ENCODE measurements at places on chromosomes 16 and 17.
A peak's percentile ranks its signal among the peaks of the same experiment; 100 is the strongest.

- DNase-seq = no peak
Observed at GRCh38 chr16:929227-930073, 41.3 kb downstream of the LMF1 start.

DNA sequence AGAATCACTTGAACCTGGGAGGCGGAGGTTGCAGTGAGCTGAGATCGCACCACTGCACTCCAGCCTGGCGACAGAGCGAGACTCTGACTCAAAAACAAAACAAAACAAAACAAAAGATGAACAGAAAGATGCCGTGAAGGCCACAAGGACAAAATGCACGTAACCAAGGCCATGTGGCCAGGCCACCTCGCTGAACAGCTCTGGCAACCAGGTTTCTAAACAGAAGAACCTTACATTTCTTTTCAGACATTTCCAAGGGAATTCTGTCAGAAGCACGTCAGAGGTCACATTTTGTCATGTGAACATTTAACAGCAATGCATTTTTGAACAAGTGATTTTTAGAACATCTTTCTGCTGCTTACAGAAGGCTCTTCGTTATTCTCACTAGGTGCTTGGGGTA is 28.8 kb downstream of the USP22 start:
- DNase-seq = no peak

DNA sequence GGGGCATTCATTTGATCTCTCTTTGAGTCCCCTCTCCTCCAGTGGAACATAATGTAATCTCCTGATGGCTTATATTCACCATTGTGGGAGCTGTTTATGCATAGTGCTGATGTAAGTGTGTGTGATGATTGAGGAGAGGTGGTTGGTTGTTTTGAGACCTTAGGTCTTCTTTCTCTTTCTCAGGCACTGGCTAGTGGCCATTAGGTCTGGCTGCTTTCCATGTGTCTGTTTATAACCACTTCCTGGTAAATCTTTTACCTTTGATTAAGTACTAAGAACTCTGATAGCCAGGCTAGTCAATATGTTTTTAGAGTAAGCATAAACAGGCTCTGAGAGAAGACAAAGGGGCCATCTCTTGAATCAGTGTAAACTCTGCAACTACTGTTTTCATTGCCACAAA is 27.9 kb downstream of the VAT1L start:
- DNase-seq = no peak

GRCh38 chr16:55900616-55901393 is 25.6 kb upstream of the CES5A start:
- no peak for DNase-seq

DNA sequence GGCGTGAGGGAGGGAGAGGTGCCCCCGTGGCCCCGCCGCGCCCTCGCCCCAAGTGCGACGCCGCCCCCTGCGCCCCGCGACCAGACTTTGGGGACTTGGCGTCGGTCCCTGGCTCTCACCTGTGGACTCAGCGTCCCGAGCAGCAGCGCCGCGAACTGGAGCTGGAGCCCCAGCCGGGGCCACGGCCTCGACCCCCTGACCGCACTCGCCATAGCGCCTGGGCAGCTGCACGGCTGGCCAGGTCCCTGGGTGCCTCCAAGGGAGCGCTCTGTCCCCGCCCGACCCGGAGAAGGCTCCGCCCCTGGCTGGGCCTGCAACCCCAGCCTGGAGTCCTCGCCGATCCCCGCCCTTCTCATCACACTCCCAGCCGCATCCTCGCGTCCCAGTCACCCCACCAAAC is at the start of gene ERN2:
TSS of gene ERN2 (minus strand) at position 247 of the 400 bp plus-strand sequence. CDS start at position 212, 35 bp downstream.
- DNase-seq = no peak

DNA sequence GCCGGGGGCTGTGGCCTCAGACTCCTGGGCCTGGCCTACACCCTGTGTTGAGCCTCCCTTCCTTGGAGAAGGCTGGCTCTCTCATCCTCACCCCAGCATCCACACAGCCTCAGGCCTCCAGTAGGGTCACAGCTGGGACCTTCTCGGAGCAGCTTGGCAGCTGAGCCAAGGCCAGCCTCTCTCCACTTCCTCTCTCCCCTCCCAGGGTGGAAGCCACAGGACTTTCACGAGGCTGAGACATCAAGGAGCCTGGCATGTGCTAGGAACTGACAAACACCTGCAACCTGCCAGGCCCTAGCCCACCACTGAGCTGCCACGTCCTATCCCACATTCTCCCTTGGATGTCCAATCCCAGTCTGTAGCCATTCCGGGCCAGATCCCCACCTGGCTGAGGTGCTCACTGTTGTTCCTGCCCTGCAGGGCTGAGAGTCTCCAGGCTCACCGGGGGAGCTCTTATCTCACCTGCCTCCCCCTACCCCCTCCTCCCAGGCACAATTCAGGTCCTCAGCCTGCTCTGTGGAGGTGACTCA is 3.1 kb downstream of the MMP15 start:
- no peak for DNase-seq

GRCh38 chr16:25707982-25708583 is 16.3 kb downstream of the HS3ST4 start:
- DNase-seq = no peak

DNA sequence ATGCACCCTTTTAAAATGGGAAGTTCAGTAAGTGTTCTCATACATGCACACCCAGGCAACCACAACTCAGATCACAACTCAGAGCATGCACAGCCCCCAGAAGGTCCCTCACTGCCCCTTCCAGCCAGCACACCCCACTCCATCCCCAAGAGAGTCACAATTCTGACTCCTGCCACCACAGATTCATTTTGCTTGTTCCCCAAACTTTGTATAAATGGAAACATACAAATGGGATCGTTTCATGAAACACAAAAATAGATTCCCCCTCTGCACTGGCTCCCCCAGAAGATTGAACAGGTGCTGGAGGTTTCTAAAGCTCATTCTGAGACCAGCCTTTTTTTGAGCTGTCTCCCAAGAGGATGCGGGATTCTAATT is 3.3 kb upstream of the TNFRSF13B start:
- DNase-seq = no peak

DNA sequence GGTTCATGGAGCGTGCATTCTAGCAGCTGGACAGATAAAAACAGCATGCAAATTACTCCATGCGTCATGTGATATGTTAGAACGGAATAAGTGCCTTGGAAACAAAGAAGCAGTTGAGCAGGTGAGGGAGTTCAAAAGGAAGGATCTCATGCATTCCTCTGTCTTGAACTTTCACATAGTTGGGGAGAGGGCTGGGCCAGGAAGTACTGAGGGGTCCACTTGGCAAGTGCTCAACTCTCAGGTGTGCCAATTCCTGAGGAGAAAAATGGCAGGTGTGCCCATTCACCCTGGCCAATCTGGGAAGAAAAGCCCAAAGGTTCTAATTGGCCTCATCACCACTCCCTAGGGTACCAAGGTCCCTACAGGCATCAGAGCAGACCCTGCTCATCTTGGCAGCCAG is 67.7 kb downstream of the CES1 start:
- DNase-seq = no peak

DNA sequence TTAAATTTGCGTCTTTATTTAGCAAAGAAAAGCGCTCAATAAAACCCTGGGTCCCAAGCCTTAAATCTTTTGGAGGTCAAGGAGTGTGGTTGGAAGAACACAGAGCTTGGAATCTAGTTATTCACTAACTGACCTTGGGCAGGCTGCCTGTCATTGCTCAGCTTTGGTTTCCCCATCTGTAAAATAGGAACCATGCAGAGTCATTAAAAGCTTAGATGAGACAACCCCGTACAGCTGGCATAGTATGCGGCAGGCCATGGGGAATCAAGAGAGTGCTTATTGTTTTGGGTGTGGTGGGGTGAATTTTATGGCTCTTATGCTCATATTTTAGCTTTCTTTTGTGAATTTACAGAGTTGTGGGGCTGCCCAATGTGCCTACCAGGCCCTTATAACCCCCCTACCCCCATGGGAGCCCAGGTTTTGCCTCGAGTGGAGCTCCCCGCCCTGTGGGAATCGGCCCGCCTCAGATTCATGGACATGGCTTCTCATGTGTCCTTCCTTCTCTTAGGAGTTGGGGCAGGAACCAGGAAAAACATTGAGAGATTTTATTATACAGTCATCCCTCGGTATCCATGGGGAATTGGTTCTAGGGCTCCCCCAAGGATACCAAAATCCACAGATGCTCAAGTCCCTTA is 113.5 kb downstream of the CLEC16A start:
- no peak for DNase-seq

GRCh38 chr16:74862743-74863244 is 88.2 kb upstream of the FA2H start:
- DNase-seq = no peak

DNA sequence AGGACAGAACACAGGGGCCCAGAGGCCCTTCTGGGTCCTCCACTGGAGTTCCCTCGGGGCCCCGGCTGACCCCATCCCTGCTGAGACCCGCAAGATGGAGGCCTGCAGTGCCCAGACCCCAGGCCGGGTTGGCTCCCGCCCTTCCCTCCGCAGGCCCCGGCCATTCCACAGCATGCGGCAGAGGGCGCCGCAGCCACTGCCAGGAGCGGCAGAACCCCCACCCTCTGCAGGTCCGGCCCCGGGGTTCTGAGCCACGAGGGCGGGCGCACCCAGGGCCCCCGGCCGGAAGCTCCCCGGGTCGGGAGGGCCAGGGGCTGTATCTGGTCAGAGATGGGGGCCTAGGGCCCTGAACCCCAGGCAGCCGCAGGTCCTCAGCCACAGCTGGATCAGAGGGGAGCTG is 2.4 kb upstream of the PERCC1 start:
- no peak for DNase-seq

GRCh38 chr16:77553130-77553529 is 118.3 kb upstream of the ADAMTS18 start:
- no peak for DNase-seq

GRCh38 chr17:38510421-38511149 is 82.3 kb downstream of the ARHGAP23 start:
- DNase-seq = no peak

DNA sequence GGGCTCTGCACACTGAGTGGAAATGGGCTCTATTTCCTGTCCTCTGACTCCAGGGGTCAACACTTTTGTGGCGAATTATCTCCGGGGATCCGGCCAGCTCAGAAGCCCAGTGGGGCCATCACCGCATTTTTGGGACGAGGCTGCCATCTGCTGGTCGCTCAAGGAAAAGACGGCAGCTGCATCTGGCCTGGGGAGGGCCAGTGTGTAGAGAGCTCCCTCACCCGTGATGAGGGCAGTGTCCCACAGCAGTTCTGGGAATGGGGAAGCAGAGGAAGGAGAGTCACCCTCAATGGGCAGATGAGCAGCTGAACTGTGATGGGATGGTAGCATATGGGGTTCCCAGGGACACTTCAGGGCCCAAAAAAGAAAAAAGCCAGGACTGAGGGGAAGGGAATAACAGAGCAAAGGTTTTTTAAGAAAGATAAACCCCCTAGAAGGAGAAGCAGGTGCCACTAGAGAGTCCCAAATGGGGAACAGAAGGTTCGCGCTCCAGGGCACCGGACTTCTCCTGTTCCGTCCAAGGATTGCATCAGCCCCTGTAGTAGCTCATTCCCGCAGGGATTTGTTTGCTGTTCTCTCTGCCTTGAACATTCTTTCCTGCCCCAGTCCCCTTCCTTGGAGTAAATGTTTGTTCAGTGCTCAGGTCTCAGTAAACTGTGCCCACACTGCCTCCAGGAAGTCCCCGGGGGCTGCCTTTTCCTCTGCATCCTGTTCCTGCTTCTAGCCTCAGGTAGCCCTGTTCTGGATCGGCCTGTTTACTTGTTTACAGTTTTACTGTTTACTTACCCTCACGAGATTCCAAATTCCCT is 9.3 kb upstream of the ABCC12 start:
- peak; percentile 62 for DNase-seq

DNA sequence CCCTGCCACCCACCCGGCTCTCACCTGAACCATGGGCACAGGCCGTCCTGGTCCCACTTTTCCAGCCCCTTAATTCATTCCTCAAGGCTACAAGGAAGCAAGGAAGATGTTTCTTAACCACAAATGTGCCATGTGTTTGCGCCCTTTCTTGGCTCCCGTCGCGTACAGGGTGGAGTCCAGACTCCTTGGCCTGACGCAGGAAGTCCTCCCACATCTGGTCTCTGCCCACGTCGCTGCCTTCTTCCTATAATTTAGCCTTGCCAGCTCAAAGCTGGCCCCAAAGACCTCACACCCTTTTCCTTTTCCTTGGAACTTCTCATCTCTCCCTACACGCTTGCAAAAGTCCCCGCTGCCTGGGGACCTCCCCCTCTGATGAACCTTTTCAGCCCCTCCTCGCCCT is 38.8 kb upstream of the BHLHA9 start:
- DNase-seq = no peak

- DNase-seq = no peak
Observed at GRCh38 chr16:63945806-63946205, 1176.1 kb downstream of the CDH11 start.

DNA sequence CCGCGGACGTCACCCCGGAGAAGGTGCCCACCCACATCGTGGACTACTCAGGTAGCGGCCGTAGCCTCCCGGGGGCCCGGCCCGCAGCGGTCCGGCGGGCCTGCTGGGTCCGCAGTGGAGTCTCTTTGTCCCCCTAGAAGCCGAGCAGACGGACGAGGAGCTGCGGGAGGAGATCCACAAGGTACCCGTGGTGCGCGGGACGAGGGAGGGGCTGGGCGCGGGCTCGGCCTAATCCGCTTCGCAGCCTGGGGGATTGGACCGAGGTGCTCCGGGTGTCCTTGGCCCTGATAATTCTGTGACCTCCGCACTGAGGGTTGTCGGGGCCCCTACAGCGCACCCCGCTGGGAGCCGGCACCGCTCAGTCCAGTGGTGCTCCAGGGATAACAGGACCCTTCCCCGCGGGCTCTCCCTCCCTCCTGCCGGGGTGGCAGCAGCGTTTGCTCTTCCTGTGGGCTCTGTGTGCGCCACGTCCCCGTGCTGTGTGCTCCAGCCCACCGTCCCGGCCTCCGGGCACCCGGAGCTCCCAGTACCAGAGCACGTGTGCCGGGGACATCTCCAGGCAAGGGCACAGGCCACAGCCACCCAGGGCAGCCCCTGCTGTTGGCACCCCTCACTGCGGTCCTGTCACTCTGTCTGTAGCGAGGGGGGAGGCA is 713 bp downstream of the RHOT2 start:
- DNase-seq = no peak

- no peak for DNase-seq
Observed at GRCh38 chr17:79913451-79913850, 74.2 kb upstream of the CBX4 start.

DNA sequence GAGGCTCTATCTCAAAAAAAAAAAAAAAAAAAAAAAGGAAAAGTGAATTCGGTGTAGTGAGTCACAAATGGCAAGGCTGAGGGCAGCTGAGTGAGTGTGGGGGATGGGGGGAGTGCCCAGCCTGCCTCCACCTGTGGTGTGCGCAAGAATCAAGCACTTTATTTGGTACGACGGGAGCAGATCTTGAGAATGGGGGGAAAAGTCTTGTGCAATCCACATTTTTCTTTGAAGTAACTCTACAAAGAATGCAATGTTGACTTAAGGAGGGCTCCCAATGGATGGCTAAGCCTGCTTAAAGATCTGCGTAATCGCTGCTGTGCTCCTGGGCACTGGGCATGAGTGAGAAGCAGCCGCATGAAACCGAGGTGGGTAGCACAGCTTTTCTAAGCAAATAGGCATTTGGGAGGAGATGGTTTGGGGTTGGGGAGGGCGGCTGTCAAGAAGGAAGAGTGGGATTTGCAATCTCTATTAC is 28.2 kb downstream of the ATP2C2 start:
- DNase-seq = no peak

DNA sequence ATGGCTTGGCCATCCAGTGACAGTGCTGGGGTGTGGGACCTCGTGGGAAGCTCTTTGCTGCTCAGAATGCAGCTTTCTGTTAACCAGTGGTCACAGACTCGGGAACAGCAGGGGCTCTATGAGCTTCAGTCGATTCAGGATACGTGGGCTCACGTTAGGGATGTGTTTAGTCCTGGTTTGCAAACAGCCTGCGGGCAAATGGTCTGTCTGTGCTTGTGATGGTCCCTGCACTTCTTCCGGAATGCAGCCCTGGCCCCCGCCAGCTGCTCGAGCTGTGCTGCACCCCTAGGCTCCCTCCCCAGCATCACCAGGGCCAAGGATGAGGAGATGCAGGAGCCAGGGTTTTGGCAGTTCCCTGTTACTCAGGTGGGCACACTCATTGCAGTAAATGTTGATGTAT is 172.8 kb upstream of the CHMP6 start:
- DNase-seq = no peak
